Calu3 (cell line): ENCODE measurements at places on chromosomes 7 and 10. TPM values are rescaled to one million over a fixed set of nuclear protein-coding genes. Genes with fewer than 3 reads are reported as not detected.

- no peak for DNase-seq
Observed at GRCh38 chr7:12993025-12993424, 305.6 kb downstream of the ARL4A start.

DNA sequence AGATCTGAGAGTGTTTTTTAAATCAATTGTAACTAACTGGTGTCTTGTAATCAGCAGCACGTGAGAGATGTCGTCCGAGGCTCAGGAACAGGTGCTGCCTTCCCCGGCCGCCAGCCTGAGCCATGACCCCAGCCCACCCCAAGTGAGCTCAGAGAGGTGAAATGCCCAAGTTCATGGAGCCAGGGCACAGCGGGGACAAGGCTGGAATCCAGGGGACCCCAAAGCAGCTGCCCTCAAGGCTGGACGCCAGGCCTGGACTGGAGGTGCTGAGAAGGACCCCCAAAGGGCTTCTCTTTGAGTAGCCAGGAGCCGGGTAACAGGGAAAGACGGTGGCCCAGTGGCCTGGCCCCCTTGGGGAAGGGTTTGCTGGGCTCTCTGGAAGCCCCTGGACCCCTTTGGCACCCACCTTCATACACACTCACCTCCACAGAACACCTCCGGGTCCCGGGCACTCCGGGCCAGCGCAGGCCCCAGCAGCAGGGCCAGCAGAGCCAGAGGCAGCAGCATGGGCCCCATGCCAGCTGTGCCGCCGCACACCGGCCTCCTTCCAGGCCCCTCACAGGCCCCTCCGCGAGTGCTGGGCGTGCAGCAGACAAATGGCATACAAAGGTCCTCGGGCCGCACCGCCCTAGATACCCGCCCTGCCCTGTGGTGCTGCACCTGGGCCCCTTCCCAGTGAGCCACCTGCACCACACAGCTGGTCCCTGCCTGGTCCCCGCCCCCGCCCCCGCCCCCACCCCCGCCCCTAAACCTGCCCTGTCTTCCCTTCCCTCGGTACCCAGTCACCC lies 24.0 kb upstream of the CNPY1 start:
- no peak for DNase-seq

DNA sequence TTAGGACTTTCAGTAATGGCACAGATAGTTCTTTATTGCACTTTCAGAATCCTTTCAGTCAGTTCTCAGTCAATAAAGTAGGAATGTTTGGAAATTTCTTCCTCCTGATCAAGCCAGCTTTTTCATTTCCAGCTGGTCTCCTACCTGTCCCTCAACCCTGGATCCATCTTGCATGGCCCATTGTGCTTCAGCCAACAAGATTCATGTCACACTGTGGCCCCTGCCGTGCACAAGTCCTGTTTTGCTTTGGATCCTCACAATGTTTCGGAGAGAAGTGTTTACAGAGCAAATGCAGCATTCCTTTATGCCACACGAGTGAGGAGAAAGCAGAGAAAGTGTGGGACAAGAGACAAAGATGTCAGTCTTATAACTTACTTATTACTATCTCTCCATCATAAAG lies 1694.7 kb upstream of the LRRTM3 start:
- DNase-seq, result no peak

- DNase-seq, result no peak
Observed at GRCh38 chr10:113274176-113274829, 278.6 kb upstream of the HABP2 start.

DNA sequence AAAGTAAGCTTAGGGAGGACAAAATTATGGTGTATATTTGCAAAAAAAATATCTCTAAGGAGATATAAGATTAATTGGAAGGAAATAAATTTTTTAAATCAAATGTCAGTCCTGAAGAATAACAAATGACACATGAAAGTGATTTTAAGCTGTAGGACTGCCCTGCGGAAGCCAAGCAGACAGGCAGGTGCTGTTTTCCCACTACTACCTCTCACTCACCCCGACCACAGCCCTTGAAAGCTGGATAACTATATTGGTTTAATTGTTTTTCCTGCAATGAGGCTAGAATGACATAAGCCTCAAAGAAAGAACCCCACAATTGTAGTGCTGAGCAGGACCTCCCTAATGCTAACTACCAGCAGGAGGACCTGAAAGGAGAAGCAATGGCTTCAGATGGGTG lies 68.6 kb upstream of the VIPR2 start:
- DNase-seq, result no peak

- no peak for DNase-seq
Observed at GRCh38 chr10:131934769-131935168, 34.0 kb downstream of the PPP2R2D start.

DNA sequence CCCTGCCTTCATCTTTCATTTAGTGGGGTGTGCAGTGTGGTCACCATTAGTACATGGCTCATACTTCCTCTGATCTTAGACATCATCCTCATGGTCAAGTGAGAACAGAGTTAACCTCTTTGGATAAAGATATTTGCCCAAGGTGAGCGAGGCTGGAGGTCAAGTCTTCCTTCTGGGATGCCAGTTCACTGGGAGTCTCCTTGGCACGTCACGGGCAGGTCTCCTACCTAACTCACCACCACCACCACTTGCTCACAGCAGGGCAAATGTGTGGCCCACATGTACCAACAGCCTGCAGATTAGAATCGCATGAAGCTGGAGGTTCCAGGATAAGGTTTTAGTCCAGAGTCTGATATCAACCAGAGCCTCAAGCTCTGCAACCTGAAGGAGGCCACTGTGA lies 164.6 kb downstream of the USP6NL start:
- DNase-seq, result no peak

- no peak for DNase-seq
Observed at GRCh38 chr10:123269017-123269552, 114.9 kb downstream of the BUB3 start.

- no peak for DNase-seq
Observed at GRCh38 chr10:77006836-77007511, 630.6 kb downstream of the KCNMA1 start.

DNA sequence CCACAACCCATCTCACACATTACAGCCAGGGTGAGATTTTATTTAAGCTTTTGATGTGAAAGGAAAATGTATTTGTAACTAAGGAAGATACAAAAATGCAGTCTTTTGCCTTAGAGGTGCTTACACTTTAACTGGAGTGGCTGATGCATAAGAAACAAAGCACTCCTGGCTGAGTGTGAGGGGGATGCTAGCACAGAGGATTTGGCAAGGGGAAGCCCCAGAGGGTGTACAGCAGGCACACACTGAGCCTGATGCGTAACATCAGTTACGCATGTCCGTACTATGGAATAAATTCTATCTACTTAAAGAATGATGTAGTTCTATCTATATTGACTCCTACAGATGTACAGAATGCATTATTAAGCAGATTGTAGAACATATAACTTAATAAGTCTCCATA lies 17.8 kb downstream of the GIMAP8 start:
- no peak for DNase-seq

DNA sequence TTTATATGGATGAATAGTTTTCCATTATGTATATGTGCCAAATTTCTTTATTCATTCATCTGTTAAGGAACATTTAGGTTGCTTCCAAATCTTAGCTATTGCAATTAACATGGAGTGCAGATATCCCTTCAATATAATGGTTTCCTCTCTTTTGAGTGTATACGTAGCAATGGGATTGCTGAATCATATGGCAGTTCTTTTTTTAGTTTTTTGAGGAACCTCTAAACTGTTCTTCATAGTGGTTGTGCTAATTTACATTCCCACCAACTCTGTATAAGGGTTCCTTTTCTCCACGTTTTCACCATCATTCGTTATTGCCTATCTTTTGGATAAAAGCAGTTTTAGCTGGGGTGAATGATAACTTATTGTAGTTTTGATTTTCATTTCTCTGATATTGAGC lies 46.5 kb downstream of the FAS start:
- no peak for DNase-seq

GRCh38 chr7:134212576-134213546 lies 85.7 kb downstream of the LRGUK start:
- no peak for DNase-seq

GRCh38 chr7:135601182-135601581 lies 43.5 kb downstream of the NUP205 start:
- DNase-seq, result no peak

GRCh38 chr10:129790715-129791446 lies 173.2 kb downstream of the EBF3 start:
- DNase-seq, result no peak

DNA sequence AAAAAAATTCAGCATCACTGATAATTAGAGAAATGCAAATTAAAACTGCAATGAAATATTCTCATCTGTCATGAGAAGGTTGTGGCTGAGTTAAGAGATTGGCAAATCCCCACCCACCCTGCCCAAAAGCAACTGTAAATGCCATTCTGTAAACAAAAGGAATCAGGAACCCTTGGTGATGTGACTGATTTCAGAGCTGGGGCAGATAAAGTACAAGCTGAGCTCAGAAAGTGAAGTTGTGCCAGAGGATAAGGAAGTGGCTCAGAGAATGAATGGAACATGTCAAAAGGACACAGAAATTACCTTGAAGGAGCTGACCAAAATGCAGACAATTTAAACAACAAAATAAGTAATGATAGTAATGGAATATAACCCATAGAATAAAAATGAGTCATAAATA lies 32.7 kb upstream of the ARMS2 start:
- DNase-seq, result no peak

- no peak for DNase-seq
Observed at GRCh38 chr10:89601728-89602361, 43.2 kb downstream of the PANK1 start.

- DNase-seq, result no peak
Observed at GRCh38 chr10:11232222-11232961, 214.7 kb downstream of the CELF2 start.

- DNase-seq, result no peak
Observed at GRCh38 chr7:100556541-100556940, 17.2 kb downstream of the SAP25 start.

- DNase-seq, result no peak
Observed at GRCh38 chr7:15503603-15504290, 58.1 kb downstream of the AGMO start.

DNA sequence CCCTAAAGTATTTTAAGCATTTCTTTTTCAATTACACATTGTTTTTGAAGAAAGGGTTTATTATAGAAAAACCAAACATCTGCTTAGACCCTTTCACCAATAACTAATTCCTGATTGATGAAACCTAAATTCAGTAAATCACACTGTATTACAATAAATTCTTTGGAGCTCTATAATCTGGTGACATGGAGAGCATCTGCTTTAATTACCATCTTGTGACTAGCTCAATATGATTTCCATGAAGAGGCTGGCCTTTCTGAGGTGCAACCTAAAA lies 9.7 kb downstream of the HYCC1 start:
- DNase-seq, result no peak

DNA sequence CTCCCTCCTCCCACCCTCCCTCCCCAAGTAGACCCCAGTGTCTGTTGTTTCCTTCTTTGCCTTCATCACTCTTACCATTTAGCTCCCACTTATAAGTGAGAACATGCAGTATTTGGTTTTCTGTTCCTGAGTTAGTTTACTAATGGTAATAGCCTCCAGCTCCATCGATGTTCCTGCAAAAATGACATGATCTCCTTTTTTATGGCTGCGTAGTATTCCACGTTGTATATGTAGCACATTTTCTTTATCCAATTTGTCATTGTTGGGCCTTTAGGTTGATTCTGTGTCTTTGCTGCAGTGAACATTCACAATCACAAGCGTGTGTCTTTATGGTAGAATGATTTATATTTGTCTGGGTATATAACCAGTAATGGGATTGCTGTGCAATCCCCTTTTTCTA lies 51.8 kb upstream of the ARHGAP12 start:
- no peak for DNase-seq

GRCh38 chr10:33416209-33416608 lies 81.7 kb upstream of the NRP1 start:
- no peak for DNase-seq

- DNase-seq, result no peak
Observed at GRCh38 chr7:379456-380138, 89.6 kb downstream of the FOXL3 start.

GRCh38 chr7:115177103-115177502 lies 255.2 kb downstream of the MDFIC start:
- no peak for DNase-seq

DNA sequence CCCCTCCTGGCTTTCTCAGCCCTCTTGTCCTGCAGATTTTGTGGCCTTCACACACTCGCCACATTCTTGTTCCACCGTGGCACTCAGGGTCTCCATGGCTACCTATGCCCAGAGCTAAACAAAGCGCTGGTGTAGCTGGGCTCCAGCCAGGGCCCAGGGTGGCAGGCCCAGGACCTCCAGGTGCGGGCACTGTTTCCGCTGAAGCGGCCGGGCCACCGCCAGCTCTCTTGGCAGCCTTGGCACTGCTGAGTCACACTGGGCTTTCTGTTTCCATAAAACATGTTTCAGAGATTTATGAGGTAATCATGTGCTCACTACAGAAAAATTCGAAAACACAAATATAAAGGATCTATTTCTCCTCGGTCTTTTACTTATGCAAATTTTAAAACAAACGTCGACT lies 51.3 kb downstream of the AOC1 start:
- peak; percentile 89 for DNase-seq

GRCh38 chr7:66523409-66523808 lies 105.3 kb upstream of the KCTD7 start:
- no peak for DNase-seq

- DNase-seq, result no peak
Observed at GRCh38 chr7:6612819-6613218, 2.6 kb upstream of the ZNF853 start.

- DNase-seq, result no peak
Observed at GRCh38 chr7:105838627-105839231, 37.7 kb downstream of the ATXN7L1 start.

- no peak for DNase-seq
Observed at GRCh38 chr7:46015107-46015868, 94.2 kb upstream of the IGFBP3 start.

DNA sequence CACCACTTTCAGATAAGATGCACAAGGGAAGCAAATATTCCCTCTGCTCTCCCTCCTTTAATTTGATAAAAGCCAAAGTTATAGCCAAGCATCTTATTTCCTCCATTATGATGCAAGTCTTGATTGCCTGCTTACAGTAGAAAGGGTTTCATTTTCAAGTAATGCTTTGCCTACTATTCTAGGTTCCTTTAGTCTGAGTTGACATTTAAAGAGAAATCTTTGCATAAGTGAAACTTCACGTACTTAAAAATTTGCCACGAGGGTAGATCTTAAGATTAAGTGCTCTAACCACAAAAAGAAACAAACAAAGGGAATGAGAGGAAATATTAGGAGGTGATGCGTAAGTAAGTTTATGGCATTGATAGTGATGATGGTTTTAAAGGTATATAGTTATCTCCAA lies 78.1 kb upstream of the VWDE start:
- DNase-seq, result no peak

Gene PALD1
- 0.38 and 1.5 TPM in 2 replicates for total RNA-seq

Gene GPR158
- 0.12 TPM in 1 of 2 replicates, not detected in the other for total RNA-seq

Gene INA
- 1.3 and 1.9 TPM in 2 replicates for total RNA-seq

Gene ACTL6B
- not detected in 2 replicates for total RNA-seq

Gene TUBAL3
- not detected in 2 replicates for total RNA-seq

Gene DYDC2
- total RNA-seq, result not detected in 2 replicates

Gene STRIP2
- 10.1 and 13.2 TPM in 2 replicates for total RNA-seq

Gene FFAR4
- 0.61 and 0.97 TPM in 2 replicates for total RNA-seq

Gene TIAL1
- 82.6 and 91.6 TPM in 2 replicates for total RNA-seq

Gene KLF14
- 0.17 TPM in 1 of 2 replicates, not detected in the other for total RNA-seq

Gene FAM25A
- total RNA-seq, result not detected in 2 replicates
